ENCODE measurements at places on chromosomes 6 and 20. TPM values are rescaled to one million over a fixed set of nuclear protein-coding genes. Genes with fewer than 3 reads are reported as not detected.
A peak's percentile ranks its signal among the peaks of the same experiment; 100 is the strongest.

DNA sequence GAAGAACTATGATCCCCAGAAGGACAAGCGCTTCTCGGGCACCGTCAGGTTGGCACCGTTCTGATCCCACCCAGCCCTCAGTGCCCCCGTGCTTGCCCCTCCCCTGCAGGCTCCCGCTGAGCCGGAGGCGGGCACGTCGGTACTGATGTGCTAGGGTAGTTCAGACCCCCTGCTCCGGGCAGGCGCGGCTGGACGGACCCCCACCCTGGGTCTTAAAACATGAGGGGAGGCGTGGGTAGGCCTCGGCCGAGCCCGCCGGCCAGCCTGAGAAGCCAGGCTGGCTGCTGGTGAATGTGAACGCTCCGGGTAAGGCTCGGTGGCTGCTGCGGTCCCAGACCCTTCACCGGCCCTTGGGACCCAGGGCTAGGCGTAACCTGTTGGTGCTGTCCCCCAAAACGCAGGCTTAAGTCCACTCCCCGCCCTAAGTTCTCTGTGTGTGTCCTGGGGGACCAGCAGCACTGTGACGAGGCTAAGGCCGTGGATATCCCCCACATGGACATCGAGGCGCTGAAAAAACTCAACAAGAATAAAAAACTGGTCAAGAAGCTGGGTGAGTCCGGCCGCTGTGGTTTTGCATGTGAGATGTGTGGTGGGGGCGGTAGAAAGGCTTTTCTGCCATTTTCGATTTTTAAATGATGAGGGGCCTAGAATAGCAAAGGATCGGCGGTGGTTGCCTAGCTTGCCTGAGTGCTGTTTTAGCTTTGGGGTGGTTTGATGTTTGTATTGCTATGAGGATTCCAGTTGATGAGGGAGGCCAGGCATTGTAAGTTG lies 964 bp downstream of the RPL10A start:
- peaks cover 40% of the 10 kb centered on the region for H3K4me1 ChIP-seq
- peak overlapping the region; percentile 67 for H3K4me3 ChIP-seq
- H3K36me3 ChIP-seq = peaks cover 16% of the 10 kb centered on the region
- peak overlapping the region; percentile 74 for H3K27ac ChIP-seq

- DNase-seq = no peak
- H3K4me1 ChIP-seq = no peaks in the 10 kb centered on the region
These were observed 53.4 kb downstream of the EDN1 start for GRCh38 chr6:12343440-12344162.

DNA sequence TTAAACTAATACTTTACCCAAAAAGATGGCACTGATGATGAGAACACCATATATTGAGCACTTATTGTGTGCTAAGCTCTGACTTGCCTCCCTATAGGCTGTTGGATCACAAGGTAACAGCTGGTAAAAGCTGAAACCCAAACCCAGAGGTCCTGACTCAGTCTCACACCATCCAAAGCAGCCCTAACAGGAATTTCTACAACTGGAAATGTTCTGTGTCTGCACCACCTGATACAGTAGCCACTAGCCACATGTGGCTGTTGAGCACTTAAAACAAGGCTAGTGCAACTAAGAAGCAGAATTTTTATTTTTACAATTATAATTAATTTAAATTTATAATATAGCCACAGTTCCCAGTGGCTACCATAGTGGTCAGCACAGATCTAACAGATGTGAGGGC lies 15.6 kb upstream of the MATN4 start:
- no peak overlapping the region for H3K27ac ChIP-seq
- H3K27me3 ChIP-seq = no peaks in the 10 kb centered on the region
- no peak overlapping the region for H3K4me3 ChIP-seq
- H3K36me3 ChIP-seq = no peaks in the 10 kb centered on the region
- peaks cover 28% of the 10 kb centered on the region for H3K4me1 ChIP-seq

DNA sequence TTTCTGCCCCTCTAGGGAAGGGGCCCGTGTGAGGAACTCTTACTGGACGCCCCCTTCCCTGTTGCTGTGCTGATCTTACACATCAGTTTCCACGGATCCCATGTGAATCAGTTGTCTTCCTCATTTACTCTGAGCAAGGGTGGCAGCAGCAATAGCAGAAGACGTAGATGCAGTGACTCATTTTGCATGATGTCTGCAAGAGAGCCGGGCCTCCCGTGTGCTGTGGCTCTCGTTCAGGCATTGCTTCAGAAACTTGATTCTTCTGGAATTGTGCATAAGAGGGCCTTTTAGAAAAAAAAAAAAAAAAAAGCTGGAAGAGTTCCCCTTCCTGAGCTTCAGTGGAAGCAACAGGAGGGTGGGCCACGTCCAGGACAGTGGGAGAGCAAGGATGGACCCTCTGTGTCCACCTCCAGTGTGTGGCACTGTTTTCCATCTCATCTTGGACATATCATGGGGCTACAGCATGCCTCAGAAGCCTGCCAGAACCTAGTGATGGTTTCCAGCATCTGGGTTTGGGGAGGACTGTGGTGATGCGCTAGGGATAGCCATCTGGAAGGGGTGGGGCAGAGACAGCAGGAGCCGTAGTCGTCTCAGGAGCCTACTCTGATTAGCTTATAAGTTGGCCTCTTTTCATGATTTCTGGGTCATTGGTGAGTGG lies 62.1 kb downstream of the FOXO3 start:
- H3K4me3 ChIP-seq = no peak overlapping the region
- no peaks in the 10 kb centered on the region for H3K36me3 ChIP-seq
- no peak for DNase-seq
- H3K27ac ChIP-seq = no peak overlapping the region

GRCh38 chr20:52342913-52343312 lies 151.3 kb upstream of the ZFP64 start:
- H3K4me1 ChIP-seq = no peaks in the 10 kb centered on the region
- no peaks in the 10 kb centered on the region for H3K27me3 ChIP-seq
- no peak overlapping the region for H3K4me3 ChIP-seq
- peak; percentile 4 for DNase-seq
- H3K36me3 ChIP-seq = no peaks in the 10 kb centered on the region

DNA sequence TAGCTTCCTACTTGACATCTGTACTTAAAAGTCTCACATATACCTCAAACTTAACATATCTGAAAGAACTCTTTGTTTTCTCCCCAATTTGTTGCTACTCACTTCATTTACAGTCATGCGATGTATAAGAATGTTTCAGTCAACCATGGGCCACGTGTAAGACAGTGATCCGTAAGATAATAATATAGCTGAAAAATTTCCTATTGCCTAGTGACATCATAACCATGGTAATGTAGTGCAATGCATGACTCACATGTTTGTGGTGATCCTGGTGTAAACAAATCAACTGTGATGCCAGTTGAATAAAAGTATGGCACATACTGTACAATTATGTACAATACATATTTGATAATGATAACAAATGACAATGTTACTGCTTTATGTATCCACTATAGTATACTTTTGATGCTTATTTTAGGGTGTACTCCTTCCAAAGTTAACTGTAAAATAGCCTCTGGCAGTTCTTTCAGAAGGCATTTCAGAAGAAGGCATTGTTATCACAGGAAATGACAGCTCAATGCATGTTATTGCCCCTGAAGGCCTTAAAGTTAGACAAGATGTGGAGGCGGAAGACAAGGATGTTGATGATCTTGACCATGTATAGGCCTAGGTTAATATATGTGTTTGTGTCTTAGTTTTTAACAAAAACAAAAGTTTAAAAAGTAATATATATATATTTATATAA lies 579.0 kb downstream of the EPHA7 start:
- H3K4me1 ChIP-seq = no peaks in the 10 kb centered on the region
- H3K27me3 ChIP-seq = no peaks in the 10 kb centered on the region
- H3K36me3 ChIP-seq = no peaks in the 10 kb centered on the region
- H3K4me3 ChIP-seq = no peak overlapping the region

DNA sequence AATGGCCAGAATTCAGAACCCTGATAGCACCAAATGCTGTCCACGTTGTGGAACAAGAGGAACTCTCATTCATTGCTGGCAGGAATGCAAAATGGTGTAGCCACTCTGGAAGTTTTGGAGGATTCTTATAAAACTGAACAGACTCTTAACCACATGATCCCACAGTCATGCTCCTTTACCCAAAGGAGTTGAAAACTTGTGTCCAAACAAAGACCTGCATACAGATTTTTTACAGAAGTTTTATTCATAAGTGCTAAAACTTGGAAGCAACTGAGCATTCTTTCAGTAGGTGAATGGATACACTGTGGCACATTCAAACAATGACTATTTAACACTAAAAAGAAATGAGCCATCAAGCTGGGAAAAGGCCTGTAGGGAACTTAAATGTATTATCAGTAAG lies 32.5 kb downstream of the PREP start:
- DNase-seq = no peak
- peaks cover 16% of the 10 kb centered on the region for H3K36me3 ChIP-seq
- H3K4me3 ChIP-seq = no peak overlapping the region
- no peaks in the 10 kb centered on the region for H3K27me3 ChIP-seq
- H3K4me1 ChIP-seq = no peaks in the 10 kb centered on the region
- no peak overlapping the region for H3K27ac ChIP-seq

DNA sequence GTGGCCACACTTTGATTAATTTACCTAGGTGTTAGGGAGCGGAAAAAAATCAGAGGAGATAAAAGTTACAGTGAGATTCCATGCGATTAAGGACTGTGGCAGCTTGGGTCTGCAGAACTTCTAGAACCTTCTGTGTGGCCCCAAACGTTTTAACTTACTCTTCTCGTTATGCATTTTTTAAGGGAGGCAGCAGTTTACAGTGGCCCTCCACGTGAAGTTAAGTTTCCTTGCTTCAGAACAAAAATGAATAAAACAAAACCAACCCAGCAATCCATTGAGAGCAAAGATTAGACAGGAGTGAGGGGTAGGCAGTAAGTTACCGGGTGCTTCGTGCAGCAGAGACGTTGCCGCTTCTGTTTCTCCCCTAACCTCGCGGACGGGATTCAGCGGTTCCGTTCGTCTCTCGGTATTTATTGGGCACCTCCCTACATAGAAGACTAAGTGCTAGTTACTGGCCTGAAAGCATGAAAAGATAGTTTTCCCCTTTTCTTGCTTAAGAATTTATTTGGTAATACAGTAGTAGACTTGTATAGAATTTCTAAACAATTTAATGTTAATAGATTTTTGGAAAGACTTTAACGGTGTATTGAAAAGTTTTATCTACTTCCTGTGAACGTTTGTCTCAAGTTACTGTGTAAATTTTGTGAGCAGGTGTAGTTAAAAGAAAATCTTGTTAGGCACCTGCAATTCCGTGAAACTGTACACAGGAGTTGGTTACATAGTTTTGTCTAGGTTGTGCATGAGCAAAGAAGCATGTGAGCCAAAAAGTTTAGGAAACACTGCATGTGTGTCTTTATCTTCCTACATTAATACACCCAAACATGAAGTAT lies 1.1 kb downstream of the BAG2 start:
- peak overlapping the region; percentile 55 for H3K4me3 ChIP-seq
- peak; percentile 26 for DNase-seq
- H3K27ac ChIP-seq = peak overlapping the region; percentile 57
- H3K4me1 ChIP-seq = peaks cover 13% of the 10 kb centered on the region
- H3K36me3 ChIP-seq = no peaks in the 10 kb centered on the region
- no peaks in the 10 kb centered on the region for H3K27me3 ChIP-seq

DNA sequence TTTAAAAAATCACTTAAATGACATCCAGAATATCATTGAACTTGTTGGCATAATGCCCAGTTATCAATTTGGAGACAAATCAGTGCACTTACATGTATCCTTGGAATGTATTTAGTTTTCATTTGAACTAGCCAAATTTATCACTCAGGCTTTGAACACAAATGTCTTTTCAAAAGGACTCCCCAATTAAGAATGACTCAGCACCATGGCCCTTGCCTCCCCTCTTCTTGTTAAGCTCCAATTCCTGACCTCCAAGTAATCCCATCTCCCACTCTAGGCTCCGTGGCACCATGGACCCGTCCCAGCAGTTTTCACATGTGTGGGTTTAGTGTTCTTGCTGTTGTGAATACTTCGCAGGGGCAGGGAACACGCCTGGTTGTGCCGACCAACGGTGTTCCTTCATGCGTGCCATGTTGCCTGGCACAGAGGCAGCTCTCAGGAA lies 2.7 kb downstream of the AKAP12 start:
- H3K27me3 ChIP-seq = peaks cover 18% of the 10 kb centered on the region
- no peak for DNase-seq
- no peak overlapping the region for H3K4me3 ChIP-seq
- H3K4me1 ChIP-seq = peaks cover 6% of the 10 kb centered on the region
- no peaks in the 10 kb centered on the region for H3K36me3 ChIP-seq
- H3K27ac ChIP-seq = no peak overlapping the region

- no peak for DNase-seq
- H3K27ac ChIP-seq = no peak overlapping the region
- no peaks in the 10 kb centered on the region for H3K4me1 ChIP-seq
- H3K27me3 ChIP-seq = no peaks in the 10 kb centered on the region
- H3K36me3 ChIP-seq = no peaks in the 10 kb centered on the region
These were observed 214.2 kb downstream of the TBC1D7 start for GRCh38 chr6:13113981-13114593.

DNA sequence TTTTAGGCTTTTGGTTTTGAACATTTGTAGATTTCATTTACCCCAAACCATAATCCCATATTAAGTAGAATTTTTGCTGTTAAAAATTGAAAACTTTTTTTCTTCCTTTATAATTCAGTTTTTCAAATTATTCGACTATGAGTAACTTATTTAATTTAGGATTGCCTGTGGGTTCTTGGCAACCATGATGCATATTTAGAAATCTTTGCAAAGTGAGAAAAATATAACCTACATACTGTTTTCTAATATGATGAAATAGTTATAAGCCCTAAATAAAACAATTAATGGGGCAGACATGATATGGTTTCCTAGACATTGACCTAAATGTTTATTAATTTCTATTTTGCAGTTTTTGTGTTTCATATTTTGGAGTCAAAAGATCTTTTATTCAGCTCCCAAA lies 23.6 kb downstream of the NEDD9 start:
- DNase-seq = no peak
- peaks cover 5% of the 10 kb centered on the region for H3K4me1 ChIP-seq
- peaks cover 7% of the 10 kb centered on the region for H3K36me3 ChIP-seq
- no peaks in the 10 kb centered on the region for H3K27me3 ChIP-seq

DNA sequence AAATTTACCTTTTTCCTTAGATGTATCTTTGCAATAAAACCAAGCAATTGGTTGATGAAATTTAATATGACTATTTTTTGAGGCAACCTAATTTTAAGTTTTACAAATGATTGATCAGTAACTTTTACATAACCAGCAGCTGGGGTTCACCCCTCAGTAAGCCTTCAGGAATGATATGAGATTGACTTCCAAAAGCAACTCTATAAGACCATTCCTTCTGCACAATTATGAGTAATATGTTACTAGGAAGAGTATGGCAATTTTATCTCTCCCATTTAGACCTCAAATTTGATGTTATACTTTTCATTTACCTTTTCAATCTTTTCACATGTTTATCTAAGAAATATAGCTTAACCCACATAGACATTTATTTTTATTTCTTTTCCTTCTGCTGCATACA lies 1546.3 kb downstream of the HACE1 start:
- no peaks in the 10 kb centered on the region for H3K27me3 ChIP-seq
- no peak overlapping the region for H3K27ac ChIP-seq
- H3K36me3 ChIP-seq = no peaks in the 10 kb centered on the region
- no peaks in the 10 kb centered on the region for H3K4me1 ChIP-seq
- DNase-seq = no peak

Gene EPHA7
- not detected for total RNA-seq

Gene PAK5
- total RNA-seq = not detected

Gene C6orf136
- 29.3 TPM for total RNA-seq

Gene YTHDF1
- 47.7 TPM for total RNA-seq

Gene MUCL3
- total RNA-seq = not detected

Gene INSM1
- total RNA-seq = not detected

Gene HSPA1L
- total RNA-seq = 8.3 TPM

All from CD4-positive, alpha-beta memory T cell (primary cell).